Stimulated activated CD8-positive, alpha-beta memory T cell treated with anti-CD3 and anti-CD28 coated beads, Interleukin-12 subunit alpha, Interleukin-12 subunit beta, amount 100 ng/mL, for 4 hours (primary cell): ENCODE measurements at places on chromosomes 16 and 17.

DNA sequence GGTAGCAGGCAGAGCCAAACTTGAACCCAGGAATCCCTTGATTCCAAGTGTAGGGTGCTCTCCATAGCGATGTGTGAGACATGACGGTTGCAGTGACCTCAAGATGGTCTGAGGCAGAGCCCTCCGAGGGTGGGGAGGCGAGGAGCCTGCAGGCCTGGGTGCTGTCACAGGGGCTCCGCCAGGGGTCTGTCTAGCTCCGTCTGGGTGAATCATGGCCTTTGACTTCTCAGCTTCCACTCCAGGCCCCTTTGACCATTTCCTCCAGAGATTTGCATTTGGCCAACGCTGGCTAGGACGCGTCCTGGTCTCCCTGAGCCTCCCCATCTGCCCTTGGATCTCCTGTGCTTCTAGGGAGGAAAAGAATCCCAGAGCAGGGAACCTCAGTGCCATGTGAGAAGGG is 104.6 kb downstream of the RAP1GAP2 start:
- DNase-seq: no peak

DNA sequence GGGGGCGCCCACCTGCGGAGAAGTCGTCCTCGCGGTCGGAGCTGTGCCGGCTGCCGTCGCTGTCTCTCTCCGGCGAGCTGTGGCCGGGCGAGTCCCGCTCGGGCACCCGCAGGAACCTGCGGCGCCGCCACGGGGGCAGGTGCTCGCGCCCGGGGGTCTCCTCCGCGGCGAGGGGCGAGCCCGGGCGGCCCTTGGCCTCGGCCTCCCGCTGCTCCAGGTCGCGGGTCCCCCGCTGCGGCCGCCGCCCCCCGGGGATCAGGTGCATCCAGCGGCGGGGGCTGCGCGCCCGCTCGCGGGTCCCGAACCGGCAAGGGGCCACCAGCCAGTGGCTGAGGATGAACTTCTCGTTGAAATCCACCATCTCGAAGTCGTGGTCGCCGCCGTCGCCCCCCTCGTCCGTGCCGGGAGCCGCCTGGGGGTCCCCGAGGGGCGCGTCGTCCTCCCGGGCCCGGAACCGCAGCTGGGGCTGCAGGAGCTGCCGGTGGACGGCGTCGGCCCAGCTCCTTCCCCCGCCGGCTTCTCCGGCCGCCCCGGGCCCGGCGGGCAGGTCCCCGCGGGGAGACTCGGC is 41.4 kb upstream of the BHLHA9 start:
- DNase-seq: no peak

- DNase-seq: no peak
These were observed 360.4 kb downstream of the SEC14L1 start for GRCh38 chr17:77501101-77501566.

- no peak for DNase-seq
These were observed 380.4 kb upstream of the CCL2 start for GRCh38 chr17:33874617-33875060.

- DNase-seq: no peak
These were observed 139.3 kb upstream of the IRX3 start for GRCh38 chr16:54425681-54426552.

DNA sequence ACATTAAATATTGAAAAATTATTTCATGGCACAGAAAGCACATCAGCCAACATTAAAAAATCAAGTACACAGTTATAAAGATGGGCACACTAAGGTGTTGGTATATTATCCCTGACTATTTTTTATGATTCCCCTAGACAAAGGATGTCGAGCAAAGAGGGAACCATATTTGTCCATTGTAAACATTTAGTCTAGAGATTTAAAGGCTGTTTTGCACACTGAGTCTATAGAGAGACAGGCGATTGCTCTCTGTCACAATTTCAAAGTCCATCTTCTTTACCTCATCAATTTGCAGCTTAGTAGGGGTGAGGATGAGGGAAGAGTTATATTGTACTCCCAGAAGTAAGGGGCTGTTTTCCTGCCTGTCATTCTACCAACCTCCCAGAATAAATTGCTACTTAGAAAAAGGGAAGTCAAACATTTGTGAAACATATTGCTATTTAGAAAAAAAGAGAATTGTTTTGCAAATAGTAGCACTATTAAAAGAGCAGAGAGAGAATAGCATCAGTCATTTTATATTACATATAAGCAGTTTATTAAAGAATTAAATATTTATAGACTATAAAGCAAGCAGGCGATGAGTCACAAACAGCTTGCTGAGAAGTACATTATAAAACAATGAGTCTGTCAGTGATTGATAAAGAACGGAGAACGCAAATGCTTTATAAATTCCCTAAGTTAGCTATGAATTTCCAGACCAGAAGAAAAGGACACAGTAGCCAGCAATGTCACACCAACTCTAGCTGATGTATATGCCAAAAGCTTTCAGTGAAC is 270.6 kb upstream of the PMFBP1 start:
- DNase-seq: no peak

DNA sequence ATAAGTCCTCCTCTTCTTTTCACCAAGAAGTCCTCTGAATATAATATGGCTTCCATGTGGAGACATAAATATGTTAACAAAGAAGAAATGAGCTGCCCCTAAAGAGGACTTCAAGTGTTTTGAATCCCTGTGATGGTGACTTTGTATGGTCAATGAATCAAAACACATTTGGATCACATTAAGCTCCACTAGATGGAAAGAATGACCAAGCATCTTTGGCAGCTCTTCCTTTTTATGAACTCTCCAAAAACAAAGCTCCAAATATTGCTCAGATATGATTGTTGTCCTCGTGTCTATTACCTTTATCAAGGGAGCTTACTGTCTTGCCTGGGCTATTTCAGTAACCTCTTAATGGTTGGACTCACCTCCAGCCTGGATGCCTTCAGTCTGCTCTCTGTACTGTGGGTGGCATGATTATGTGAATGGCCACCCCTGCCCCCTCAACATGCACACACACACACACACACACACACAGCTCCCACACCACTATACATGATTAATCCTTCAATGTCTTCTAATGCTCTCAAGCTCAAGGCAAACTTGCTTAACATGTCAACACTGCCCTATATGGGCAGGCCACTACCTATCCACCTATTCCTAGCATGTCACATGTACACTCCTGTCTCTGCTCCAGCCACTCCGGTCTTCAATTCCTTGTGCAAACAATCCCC is 346.6 kb upstream of the SALL1 start:
- DNase-seq: no peak

- DNase-seq: no peak
These were observed 92.8 kb downstream of the HS3ST3A1 start for GRCh38 chr17:13508896-13509295.

DNA sequence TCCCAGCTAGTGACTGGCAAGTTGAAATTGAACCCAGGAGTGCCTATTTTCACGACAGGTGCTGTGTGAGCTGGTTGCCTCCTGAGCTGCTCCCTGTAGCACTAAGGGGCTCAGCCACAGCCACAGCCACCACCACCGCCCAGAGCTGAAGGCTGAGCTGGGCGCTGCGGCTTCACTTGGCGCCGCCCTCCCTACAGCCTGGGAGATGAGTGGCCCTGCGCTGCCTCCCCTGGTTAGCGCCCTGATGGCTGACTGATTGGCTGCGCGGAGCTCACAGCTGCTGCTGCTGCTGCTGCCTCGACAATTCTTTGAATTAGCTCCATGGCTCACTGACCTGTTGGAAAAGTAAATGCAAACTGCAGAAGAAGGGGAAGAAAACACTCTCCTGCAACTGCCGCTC is 91.8 kb upstream of the TMEM132E start:
- DNase-seq: no peak

DNA sequence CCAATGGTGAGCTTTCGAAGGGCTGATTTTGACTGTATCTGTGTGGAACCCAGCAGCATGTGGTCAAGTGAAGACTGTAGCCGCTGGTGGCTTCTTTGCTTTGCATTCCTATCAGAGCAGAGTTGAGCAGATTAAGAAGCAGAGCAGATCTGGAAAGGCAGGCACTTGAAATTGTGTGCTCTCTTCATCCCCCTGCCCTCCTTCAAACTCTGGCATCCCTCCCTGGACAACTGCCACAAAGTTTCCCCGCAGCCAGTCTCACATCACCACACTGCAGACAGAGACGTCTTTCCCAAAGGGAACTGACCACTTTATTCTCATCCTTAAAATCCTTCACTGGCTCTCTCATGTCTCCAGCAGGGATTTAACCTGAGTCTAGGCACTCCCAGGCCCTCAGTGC is 237.1 kb upstream of the DYNLRB2 start:
- DNase-seq: no peak

- no peak for DNase-seq
These were observed 48.1 kb downstream of the MYO1D start for GRCh38 chr17:32828822-32829221.
